CD4-positive, alpha-beta T cell treated with Interleukin-15 for 4 hours (primary cell): ENCODE measurements at places on chromosomes 7 and 10.
A peak's percentile ranks its signal among the peaks of the same experiment; 100 is the strongest.

GRCh38 chr7:22435720-22436119, 64.3 kb downstream of the STEAP1B start:
- no peak for DNase-seq

DNA sequence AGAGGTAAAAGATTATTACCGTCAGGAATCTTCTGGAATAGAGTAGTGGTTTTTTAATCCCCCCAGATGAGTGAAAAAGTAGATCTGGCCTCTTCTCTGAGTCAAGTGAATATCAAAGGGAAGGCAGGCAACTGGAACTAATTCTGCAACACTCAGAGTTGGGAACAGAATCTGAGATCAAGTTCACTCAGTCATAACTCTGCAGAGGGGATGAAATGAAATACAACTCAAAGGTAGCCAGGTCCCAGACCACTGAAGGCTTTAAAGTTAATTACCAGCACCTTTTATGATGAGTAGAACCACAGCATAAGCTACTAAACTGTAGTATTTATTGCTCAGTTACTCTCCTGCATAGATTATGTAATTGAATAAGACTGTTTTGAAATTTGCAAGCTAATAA, 455.6 kb upstream of the AKR1E2 start:
- DNase-seq: no peak

DNA sequence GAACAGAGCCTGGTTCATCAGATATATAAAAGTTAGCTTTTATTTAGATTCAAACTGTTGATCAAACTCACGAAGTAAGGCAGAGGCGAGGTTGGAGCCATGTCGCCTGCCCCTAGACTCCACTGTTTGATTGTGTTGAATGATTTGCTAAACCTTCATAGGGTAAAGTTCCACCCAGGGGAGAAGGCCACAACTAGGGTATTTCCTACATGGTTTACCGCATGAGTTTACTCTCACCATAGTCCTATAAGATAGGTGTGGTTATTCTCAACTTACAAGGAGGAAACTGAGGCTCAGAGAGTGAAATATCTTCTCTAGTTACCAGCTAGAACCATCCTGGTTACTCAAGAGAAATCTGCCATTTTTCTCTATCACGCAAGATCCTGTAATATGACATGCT, 31.8 kb downstream of the ARHGAP22 start:
- no peak for DNase-seq

GRCh38 chr7:51213618-51214017, 103.0 kb downstream of the COBL start:
- DNase-seq: no peak

DNA sequence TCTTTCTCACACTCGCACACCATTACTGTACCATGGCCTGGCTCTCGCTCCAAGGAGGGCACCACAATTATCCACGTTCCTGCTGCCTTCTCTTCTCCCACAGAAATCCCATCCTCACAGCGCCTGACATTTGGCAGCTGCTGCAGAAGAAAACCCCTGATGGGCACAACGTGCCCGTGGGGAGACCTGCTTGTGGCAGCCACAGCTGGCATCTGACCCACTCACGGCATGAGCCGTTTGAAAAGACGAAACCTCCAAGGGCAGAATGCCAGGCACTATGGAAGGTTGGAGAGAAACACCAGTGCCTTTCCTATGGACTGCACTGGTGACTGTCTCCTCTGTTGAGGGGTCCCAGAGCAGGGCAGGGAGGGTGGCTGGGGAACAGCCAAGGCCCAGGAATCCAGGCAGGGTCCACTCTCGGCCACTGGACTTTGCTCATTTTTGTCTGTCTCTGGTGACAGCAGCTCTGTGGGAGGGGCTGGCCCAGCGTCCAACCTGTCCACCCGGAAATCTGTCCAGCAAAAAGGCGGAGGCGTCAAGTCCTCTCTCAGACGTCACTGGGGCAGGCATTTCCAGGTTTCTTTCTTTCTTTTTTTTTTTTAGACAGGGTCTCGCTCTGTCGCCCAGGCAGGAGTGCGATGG, 61.0 kb upstream of the MKRN1 start:
- DNase-seq: no peak

GRCh38 chr10:128047351-128047750, 78.9 kb downstream of the MKI67 start:
- DNase-seq: peak; percentile 87

DNA sequence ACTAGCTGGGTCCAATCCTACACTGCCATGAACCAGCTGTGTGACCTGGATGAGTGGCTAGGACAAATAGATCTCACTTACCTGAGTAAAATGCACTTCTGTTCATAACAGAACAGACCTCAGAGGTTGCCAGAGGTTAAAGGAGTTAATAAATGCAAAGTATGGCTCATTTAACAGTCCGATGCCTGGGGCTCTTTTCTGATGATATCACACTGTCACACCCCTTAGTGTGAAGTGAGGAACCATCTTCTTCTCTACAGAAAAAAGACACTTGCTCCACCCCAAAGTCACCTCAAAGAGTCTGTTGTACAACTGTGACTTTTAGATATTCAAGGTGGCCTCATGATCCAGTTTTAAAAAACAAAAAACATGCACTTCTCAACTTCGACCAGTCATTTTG, 21.5 kb upstream of the TARP start:
- no peak for DNase-seq

DNA sequence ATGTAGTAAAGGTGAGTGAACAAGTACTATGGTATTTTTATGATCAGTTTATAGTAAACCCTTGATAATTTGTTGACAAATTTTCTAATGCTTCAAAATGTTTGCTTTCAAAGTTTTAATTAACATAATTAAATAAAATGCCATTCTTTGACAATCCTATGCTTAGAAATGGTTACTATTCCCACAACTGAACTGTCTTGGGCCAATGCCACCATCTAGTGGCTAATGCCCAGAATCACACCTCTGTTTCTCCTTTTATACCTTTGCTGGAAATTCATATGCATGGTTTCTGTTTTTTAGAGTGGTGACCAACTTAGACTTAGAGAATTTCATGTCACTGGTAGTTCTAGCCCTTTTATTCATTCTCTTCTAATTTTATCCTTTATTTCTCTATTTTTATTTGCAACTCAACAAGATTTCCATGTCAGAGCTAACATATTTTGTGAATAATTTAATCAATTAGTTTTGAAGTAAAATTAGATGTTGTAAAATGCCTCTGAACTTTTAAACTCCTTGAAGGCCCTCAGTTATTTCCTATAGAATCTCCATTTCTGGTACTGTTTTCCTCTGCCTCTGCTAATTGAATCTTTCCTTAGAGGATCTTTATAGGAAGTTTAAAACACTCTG, 31.1 kb downstream of the PCGF5 start:
- peak; percentile 72 for DNase-seq

DNA sequence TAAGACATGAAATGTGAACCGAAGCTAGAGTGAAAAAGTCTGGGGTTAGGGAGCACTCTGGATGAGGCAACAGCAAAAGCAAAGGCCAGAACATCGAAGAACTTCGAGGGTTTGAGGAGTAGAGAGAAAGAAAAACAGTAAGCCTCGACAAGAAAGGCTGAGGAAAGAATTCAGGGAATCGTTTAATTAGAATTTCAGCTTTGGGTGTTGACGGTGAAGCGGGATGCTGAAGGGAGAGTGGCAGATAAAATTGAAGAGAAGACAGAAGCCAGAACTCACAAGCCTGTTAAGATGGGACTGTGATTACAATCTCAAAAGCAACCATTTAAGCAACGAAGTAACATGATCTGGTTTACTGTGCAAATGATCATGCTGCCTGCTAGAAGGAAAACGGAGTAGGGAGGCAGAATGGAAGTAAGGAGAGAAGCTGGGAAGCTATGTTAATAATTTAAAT, 2.1 kb downstream of the TRDMT1 start:
- DNase-seq: no peak

GRCh38 chr7:27936047-27936767, 196.2 kb downstream of the TAX1BP1 start:
- no peak for DNase-seq

DNA sequence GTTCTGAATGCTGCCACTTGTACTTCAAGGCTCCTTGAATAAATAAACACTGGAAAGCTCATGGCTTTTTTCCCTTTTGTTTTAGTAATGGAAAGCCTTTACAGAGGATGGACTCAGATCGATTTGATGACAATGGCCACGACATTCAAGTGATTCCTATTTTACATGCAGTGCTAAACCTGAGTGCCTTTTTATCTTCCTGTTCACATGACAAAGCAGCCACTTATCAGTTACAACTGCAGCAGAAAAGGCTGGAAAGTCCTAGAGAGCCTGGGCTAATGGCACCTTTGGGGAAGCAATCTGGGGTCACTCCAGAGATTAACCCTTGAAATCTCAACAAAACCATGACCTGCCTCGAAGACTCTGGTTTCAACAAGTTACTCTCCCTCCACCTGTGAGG, 249.0 kb upstream of the AUTS2 start:
- no peak for DNase-seq

- DNase-seq: no peak
Observed at GRCh38 chr7:55194522-55194921, 170.6 kb upstream of the LANCL2 start.

GRCh38 chr10:98390406-98390805, 24.6 kb downstream of the PYROXD2 start:
- no peak for DNase-seq

DNA sequence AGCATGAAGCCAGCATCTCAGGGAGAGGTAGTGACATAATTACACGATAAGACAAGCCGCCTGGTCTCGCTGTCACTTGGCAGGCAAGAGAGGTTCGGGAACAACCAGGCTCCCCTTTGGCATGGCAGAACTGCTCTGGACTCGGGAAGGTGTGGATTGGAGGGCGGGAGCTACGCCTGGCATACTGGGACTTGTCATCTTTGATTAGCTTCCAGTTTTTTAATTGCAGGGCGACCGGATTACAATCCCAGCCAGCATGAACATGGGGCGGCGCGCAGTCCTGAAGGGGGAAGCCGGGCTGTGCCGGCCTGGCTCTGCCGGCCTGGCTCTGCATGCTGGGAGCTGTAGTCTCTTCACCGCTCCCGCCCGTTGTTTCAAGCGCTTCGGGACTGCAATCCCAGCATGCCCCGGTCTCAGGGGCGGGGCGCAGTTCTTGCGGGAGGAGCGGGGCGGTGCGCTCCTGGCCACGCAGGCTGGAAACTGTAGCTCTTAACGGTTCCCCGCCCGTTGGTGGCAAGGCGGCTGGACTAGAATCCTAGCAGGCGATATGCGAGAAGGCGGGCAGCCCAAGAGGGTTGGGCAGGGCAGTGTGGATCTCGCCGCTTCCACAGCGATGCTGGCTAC, 45.5 kb upstream of the ZNF716 start:
- DNase-seq: no peak

GRCh38 chr7:30202671-30203070, 67.9 kb downstream of the MTURN start:
- DNase-seq: no peak
